ENCODE measurements at places on chromosomes 2 and 18.

GRCh38 chr18:53080687-53081086 lies 740.7 kb downstream of the DCC start:
- H3K4me3 ChIP-seq: no peak overlapping the region
- H3K27me3 ChIP-seq: no peaks in the 10 kb centered on the region
- no peaks in the 10 kb centered on the region for H3K36me3 ChIP-seq
- no peak overlapping the region for H3K27ac ChIP-seq

GRCh38 chr2:72011791-72012190 lies 135.9 kb downstream of the CYP26B1 start:
- H3K4me3 ChIP-seq: no peak overlapping the region
- no peak for DNase-seq
- H3K36me3 ChIP-seq: no peaks in the 10 kb centered on the region
- H3K27ac ChIP-seq: no peak overlapping the region
- no peaks in the 10 kb centered on the region for H3K4me1 ChIP-seq

DNA sequence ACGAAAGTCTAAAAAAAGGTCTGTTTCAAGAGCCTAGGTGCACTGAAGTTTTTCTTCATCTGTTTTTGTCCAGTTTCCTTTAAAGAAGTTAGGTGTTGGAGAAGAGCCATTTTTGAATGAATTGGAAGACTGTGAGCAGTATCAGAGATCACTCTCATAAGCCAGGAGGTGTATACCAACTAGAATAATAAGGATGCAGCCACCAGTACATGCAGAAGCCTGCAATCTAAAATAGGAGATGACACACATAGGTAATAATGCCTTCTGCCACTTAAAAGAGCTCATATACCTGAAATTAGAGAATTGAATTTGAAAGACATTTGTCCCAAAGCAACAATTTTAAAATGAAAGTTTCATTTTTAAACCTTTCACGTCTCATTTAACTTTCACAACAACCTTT lies 81.7 kb downstream of the RBMS1 start:
- peak overlapping the region; percentile 93 for H3K27ac ChIP-seq
- peaks cover 24% of the 10 kb centered on the region for H3K36me3 ChIP-seq
- peaks cover 66% of the 10 kb centered on the region for H3K4me1 ChIP-seq

DNA sequence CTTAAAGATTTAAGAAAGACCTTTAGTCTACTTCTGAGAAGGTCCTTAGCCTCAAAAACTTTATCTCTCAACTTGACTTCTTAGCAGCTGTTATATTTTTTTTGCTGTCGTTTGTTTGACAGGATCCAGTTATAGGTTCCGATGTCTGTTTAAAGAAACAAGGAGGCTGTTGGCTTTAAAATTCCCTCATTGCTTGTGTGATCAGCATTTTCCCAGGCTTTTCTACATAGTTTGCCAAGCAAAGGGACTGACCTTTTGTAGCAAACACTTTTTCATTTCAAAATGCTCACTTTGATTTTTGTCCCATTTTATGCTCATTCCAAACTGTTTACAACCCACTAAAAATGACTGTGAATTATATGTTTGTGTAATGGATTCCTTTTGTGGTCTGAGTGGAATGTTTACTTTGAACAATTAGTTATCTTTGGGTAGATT lies 394.9 kb downstream of the ARHGAP15 start:
- DNase-seq: no peak
- H3K27me3 ChIP-seq: no peaks in the 10 kb centered on the region
- peaks cover 31% of the 10 kb centered on the region for H3K4me1 ChIP-seq

- no peaks in the 10 kb centered on the region for H3K27me3 ChIP-seq
- no peaks in the 10 kb centered on the region for H3K4me1 ChIP-seq
- no peak overlapping the region for H3K27ac ChIP-seq
- peaks cover 31% of the 10 kb centered on the region for H3K36me3 ChIP-seq
- no peak for DNase-seq
Measured at GRCh38 chr18:76941284-76941683, 118.9 kb downstream of the ZNF236 start.

DNA sequence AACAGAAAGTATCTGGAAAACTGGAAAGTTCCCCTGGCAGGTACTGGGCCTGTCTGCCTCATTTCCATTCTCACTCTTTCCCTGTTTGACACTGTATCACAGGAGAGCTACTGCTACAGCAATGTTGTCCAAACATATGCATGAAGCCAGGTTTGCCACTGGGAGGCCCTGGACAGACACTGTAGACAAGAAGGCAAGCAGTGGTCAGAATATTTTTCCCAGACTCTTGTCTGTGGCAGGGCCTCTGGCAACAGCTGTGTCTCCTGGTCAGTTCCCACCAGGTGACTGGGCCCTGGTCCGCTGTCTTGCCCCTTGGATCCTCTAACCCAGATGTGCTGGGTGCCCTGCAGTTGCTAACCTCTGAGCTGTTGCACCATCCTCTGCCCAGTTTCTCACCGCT lies 178.9 kb upstream of the FANCL start:
- H3K27ac ChIP-seq: no peak overlapping the region
- no peak for DNase-seq
- no peaks in the 10 kb centered on the region for H3K27me3 ChIP-seq
- no peaks in the 10 kb centered on the region for H3K36me3 ChIP-seq
